ENCODE measurements at places on chromosomes 7 and 10. TPM values are rescaled to one million over a fixed set of nuclear protein-coding genes. Genes with fewer than 3 reads are reported as not detected.

The AKR1D1 gene
- not detected for total RNA-seq

The GRM3 gene
- not detected for total RNA-seq

DNA sequence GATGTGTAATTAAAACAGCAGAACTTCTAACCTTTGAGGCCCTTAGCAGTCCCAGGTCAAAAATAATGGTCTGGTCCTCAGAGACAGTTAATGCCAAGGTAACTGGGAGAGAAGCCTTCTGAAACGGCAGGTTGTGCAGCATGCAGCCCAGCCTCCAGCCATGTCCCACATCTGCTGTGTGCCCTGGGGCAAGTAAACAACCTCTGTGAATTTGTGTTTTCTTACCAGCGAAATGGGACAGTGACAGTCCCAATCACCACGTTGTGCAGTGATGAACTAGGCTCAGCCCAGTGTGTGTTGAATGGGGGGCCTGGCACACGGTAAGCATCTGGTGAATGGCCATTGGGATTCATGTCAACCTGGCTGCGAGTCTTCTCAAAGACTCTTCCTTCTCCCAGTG, 61.2 kb downstream of the EMX2 start:
- DNase-seq, result no peak

DNA sequence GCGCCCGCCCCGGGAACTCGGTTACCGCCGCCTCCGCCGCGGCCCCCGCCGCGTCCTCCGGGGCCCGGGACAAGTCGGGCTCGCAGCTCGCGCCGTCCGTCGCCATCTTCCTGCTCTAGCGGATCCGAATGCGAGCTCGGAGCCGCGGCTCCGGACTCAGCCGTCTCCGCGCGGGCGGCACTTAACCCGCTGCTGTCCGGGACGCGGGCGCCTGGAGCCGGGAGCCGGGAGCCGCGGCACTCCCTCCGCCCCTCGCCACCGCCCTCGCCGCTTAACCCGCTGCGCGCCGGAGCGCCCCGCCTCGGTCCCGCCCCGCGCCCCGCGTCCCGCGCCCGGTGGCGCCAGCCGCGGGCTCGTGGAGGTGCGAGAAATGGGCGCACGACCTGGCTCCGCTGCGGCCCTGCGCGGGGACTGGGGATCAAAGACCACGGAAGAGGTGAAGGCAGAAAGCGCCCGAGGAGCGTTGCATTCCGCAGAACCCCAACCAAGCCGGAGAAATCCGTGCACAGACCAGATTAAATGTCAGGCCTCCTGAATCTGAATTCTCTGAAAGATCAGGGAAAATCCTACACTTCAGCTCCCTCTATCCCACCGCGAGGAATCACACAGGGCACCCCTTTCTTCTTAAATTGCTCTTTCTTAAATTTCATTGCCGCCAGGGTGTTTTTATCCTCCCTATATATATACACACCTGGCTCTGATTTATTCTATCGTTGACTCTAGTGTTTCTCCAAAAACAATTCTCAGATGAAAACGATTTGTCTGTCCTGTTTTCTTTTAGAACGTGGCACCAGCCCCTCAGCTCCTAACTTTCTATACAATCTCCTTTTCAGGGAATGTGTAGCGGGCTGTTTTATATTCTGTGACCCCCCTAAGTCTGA, at the start of gene CTTNBP2:
CTTNBP2 (minus strand) TSS at position 132 of the 881 bp plus-strand sequence; CDS start at position 106, 26 bp downstream.
- DNase-seq, result peak; percentile 55

The DLX5 gene
- total RNA-seq, result not detected

DNA sequence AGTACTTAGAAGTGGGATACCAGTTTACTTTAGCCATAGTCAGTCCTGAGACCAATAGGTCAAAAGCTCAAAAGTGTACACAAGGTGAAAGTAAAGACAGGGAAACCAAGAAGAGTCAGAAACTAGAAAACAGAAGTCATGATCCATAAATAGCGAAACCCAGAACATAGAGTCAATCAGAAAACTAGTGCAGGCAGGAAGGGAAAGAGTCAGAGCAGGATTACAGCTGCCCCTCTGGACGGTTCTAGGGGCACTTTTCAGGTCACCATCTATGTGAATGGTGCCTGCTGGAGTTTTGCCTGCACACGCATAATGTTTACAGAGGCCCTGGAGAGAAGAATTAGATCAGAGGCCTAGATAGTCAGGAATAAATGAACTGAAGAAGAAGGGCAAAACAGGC, 22.4 kb upstream of the DMTF1 start:
- DNase-seq, result no peak

GRCh38 chr7:1137517-1138167, 22.4 kb downstream of the ZFAND2A start:
- DNase-seq, result no peak

The NKX1-2 gene
- not detected for total RNA-seq

- no peak for DNase-seq
Measured at GRCh38 chr7:6148724-6149360, 117.7 kb downstream of the ANKRD61 start.

- DNase-seq, result peak; percentile 62
Measured at GRCh38 chr10:131179361-131179760, 132.2 kb downstream of the TCERG1L start.

- DNase-seq, result no peak
Measured at GRCh38 chr10:59704630-59705029, 5.0 kb downstream of the SLC16A9 start.

The MLLT10 gene
- 16.9 TPM for total RNA-seq

GRCh38 chr7:85104432-85105205, 82.2 kb downstream of the SEMA3D start:
- no peak for DNase-seq

The TAS2R3 gene
- total RNA-seq, result 0.76 TPM

The HYAL4 gene
- total RNA-seq, result not detected

The DNMBP gene
- 11.6 TPM for total RNA-seq

- no peak for DNase-seq
Measured at GRCh38 chr7:30348083-30348560, 63.7 kb downstream of the ZNRF2 start.

The AQP1 gene
- 273 TPM for total RNA-seq

The MCM10 gene
- 0.28 TPM for total RNA-seq

- DNase-seq, result no peak
Measured at GRCh38 chr7:120867932-120868331, 10.0 kb upstream of the TSPAN12 start.

- no peak for DNase-seq
Measured at GRCh38 chr7:22318376-22318775, 38.6 kb downstream of the RAPGEF5 start.
